CD4-positive, CD25-positive, alpha-beta regulatory T cell (primary cell): ENCODE measurements at places on chromosomes 7 and 10. TPM values are rescaled to one million over a fixed set of nuclear protein-coding genes. Genes with fewer than 3 reads are reported as not detected.

The IQUB gene
- not detected for polyA plus RNA-seq

The TBC1D12 gene
- not detected for polyA plus RNA-seq

The ZNF853 gene
- polyA plus RNA-seq = 0.45 TPM

The MYH16 gene
- polyA plus RNA-seq = not detected

The CRYGN gene
- 0.39 TPM for polyA plus RNA-seq

The VIPR2 gene
- not detected for polyA plus RNA-seq

The CYP2C19 gene
- polyA plus RNA-seq = not detected

The POP7 gene
- 62.1 TPM for polyA plus RNA-seq

The ATG9B gene
- 35.7 TPM for polyA plus RNA-seq

The HPSE2 gene
- polyA plus RNA-seq = 0.31 TPM

The DPYSL4 gene
- polyA plus RNA-seq = not detected

The GARS1 gene
- polyA plus RNA-seq = 82.3 TPM

The TUBB8 gene
- polyA plus RNA-seq = not detected

The OPN1SW gene
- polyA plus RNA-seq = not detected

The SEMA4G gene
- polyA plus RNA-seq = not detected

The CAMK2G gene
- 5.3 TPM for polyA plus RNA-seq

The CALML3 gene
- polyA plus RNA-seq = not detected

The C7orf57 gene
- not detected for polyA plus RNA-seq

The DEPP1 gene
- not detected for polyA plus RNA-seq

The GAD2 gene
- polyA plus RNA-seq = not detected

The MBL2 gene
- polyA plus RNA-seq = not detected
